Suprapubic skin (tissue), 4 donors: ENCODE measurements at places on chromosomes 12 and 14. TPM values are rescaled to one million over a fixed set of nuclear protein-coding genes. Genes with fewer than 3 reads are reported as not detected.
A peak's percentile ranks its signal among the peaks of the same experiment; 100 is the strongest.

DNA sequence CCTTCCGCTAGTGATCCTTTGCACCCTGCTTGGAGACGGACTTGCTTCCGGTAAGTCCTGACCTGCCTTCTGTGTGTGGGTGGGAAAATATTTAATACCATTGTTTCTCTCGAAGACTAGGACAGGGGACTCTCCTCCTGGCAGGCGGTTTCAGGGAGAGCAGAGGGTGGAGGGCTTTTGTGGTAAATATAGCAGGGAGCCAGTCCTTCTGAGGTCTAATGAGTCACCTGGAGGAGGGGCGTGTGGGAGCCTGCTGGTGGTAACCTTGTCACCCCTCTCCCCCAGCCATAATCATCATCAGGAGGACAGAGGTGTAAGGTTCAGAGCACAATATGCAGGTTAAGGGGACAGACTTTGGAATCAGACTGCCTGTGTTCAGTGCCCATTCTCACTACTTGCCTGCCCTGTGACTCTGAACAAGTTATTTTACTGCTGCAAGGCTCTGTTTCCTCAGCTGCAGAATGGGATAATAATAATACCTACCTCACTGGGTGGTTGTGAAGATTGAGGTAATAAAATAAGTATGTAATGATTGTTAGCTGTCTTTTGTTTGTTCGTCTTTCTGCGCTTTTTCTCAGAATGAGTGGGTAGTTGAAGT is 47.4 kb downstream of the SUSD6 start:
- H3K4me1 ChIP-seq, result peaks cover 91% of the 10 kb centered on the region
- H3K27ac ChIP-seq, result peak overlapping the region; percentile 84
- DNase-seq, result no peak
- H3K4me3 ChIP-seq, result peak overlapping the region; percentile 21

DNA sequence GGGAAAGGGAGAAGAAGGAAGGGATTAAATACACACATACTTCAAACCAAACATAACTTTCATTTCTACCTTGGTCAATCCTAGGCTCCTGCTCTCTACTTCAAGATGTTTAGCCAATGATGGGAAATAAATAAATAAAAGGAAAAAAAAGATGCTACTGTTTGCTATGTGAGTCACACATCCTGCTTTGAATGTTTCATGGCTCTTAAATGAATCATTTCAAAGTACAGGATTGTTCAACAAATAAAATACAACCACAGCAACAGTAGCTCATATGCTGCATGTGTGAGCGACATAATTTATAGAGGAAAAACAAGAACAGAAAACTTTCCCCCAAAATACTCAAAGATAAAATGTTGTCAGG is 54.3 kb upstream of the NPFF start:
- no peak overlapping the region for H3K27ac ChIP-seq
- H3K4me3 ChIP-seq, result no peak overlapping the region
- peaks cover 14% of the 10 kb centered on the region for H3K4me1 ChIP-seq
- no peaks in the 10 kb centered on the region for H3K36me3 ChIP-seq
- no peaks in the 10 kb centered on the region for H3K27me3 ChIP-seq

SOAT2 gene
- total RNA-seq, result not detected

- DNase-seq, result no peak
- H3K4me3 ChIP-seq, result no peak overlapping the region
- H3K27ac ChIP-seq, result no peak overlapping the region
- peaks cover 4% of the 10 kb centered on the region for H3K27me3 ChIP-seq
Observed at GRCh38 chr12:84920331-84920730, 7.7 kb upstream of the SLC6A15 start.

TMEM229B gene
- 2.0 TPM for total RNA-seq

SRRM4 gene
- total RNA-seq, result not detected

DNA sequence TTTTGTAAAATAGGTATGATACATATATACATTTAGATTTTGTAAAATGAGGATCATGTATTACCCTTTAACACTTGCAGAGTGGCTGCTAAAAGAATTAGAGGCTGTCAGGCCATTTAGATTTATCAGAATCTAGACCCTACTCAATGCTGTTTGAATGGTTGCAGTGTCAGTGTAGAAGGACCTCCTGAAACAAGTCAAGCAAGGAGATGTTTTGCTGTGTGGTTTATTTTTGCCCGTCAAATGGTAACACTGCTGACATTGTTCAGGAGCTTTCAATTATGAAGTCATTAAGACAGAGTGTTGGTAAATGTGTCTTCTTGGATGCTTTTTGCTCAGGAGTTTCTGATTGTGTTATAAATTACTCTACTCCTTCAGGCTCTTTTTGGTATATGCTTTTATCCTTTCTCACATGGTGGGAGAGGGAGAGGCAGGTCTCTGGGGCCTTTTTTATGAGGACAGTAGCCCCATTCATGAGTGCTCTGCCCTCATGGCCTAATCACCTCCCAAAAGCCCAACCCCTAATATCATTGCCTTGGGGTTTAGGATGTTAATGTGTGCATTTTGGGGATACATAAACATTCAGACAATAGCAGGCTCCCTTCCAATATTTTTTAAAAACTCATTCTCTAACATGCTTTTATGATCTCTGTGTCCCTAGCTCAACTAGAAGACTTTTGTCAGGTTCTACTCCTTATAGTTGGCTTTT is 16.5 kb downstream of the EID3 start:
- peaks cover 75% of the 10 kb centered on the region for H3K36me3 ChIP-seq
- DNase-seq, result no peak
- no peaks in the 10 kb centered on the region for H3K27me3 ChIP-seq
- no peak overlapping the region for H3K27ac ChIP-seq
- no peak overlapping the region for H3K4me3 ChIP-seq

TMEM63C gene
- total RNA-seq, result 12.3 TPM

DNA sequence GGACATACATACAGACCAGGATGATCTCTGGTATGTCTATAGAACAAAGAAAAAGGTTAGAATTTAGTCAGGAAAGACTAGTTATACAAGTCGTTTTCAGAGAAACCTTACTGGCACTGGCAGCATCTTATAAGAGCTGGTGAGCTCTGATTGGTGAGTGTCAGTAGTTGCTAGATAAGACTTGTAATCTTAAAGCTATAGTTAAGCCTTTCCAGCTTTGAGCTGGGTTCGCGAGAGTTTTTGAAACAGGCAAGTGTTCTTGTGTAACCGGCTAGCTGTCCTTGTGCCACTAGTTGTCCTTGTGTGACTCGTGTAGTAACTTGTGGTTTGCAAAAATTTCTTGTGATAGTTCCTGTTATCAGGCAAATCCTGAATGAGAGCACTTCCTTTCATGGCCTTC is 740.9 kb downstream of the GALC start:
- no peaks in the 10 kb centered on the region for H3K36me3 ChIP-seq
- DNase-seq, result no peak
- H3K4me3 ChIP-seq, result no peak overlapping the region
- H3K27me3 ChIP-seq, result no peaks in the 10 kb centered on the region
- no peak overlapping the region for H3K27ac ChIP-seq
- no peaks in the 10 kb centered on the region for H3K4me1 ChIP-seq

IFNG-AS1 gene
- not detected for total RNA-seq

TBK1 gene
- total RNA-seq, result 27.5 TPM

GRCh38 chr14:104085889-104086201 is 345 bp downstream of the ASPG start:
- peak overlapping the region; percentile 19 for H3K4me3 ChIP-seq
- H3K27ac ChIP-seq, result no peak overlapping the region
- no peak for DNase-seq
- peaks cover 53% of the 10 kb centered on the region for H3K27me3 ChIP-seq
- H3K36me3 ChIP-seq, result no peaks in the 10 kb centered on the region

AMDHD1 gene
- 0.73 TPM for total RNA-seq

ANG gene
- total RNA-seq, result 33.0 TPM

PELI2 gene
- 12.2 TPM for total RNA-seq

DNA sequence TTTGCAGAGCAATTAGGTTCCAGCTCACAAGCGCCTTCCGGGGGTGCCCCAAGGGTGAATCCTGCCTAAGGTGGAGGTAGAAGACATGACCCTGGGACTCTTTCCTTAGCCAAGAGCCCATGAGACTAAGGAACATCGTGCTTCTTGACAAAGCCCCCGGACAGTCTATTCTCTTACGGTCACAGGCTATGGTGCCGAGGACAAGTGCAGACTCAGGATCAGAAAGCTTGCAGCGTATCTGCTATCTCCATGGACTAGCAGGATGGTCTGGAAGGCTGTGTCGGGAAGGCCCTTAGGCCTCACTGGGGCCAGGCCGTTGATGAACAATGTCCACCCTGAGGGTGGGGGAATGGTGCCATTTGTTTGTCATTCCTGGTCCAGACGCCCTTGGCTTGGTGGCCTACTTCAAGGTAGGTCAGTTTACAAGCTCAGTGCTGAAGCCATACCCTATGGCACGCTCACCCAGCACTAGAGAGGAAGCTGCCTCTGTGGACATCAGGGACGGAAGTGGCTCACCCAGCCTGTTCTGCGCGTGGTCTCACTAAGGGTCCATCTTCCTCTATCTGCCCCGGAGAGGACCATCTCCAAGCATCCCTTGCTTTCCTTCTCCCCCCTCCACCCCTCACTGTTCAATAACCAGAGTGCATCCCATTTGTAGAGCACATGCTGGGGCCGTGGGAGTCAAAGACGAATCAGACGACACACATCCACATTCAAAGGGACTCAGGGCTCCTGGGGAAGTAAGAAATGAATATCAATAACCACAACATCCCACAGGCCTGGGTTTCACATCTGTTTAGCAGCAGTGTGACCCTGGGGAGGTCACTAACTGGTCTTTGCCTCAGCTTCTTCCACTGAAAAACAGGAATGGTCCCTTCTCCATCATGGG is 45.0 kb upstream of the IQSEC3 start:
- peak; percentile 48 for DNase-seq
- H3K27me3 ChIP-seq, result no peaks in the 10 kb centered on the region
- no peak overlapping the region for H3K4me3 ChIP-seq
- no peak overlapping the region for H3K27ac ChIP-seq
- no peaks in the 10 kb centered on the region for H3K4me1 ChIP-seq
- H3K36me3 ChIP-seq, result peaks cover 22% of the 10 kb centered on the region
